Suprapubic skin (tissue), 4 donors: ENCODE measurements at places on chromosomes 12 and 14.

- no peak for DNase-seq
Observed at GRCh38 chr14:95961481-95961880, 77.7 kb upstream of the C14orf132 start.

GRCh38 chr12:96766232-96766631 is 140.8 kb upstream of the NEDD1 start:
- DNase-seq: no peak

DNA sequence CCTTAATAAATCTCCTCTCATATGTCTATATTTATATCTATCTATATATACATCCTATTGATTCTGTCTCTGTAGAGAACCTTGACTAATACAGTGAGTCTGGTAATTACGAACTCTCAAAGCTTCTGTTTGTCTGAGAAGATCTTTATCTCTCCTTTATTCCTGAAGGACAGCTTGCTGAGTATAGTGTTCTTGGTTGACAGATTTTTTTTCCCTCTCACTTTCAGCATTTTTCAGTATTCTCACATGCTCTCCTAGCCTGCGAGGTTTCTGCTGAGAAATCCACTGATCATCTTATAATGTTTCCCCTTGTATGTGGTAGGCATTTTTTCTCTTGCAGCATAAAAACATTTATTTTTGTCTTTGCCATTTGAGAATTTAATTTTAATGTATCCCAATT is 67.1 kb downstream of the GPHN start:
- DNase-seq: no peak

GRCh38 chr12:122128481-122128880 is 45.5 kb downstream of the IL31 start:
- no peak for DNase-seq

DNA sequence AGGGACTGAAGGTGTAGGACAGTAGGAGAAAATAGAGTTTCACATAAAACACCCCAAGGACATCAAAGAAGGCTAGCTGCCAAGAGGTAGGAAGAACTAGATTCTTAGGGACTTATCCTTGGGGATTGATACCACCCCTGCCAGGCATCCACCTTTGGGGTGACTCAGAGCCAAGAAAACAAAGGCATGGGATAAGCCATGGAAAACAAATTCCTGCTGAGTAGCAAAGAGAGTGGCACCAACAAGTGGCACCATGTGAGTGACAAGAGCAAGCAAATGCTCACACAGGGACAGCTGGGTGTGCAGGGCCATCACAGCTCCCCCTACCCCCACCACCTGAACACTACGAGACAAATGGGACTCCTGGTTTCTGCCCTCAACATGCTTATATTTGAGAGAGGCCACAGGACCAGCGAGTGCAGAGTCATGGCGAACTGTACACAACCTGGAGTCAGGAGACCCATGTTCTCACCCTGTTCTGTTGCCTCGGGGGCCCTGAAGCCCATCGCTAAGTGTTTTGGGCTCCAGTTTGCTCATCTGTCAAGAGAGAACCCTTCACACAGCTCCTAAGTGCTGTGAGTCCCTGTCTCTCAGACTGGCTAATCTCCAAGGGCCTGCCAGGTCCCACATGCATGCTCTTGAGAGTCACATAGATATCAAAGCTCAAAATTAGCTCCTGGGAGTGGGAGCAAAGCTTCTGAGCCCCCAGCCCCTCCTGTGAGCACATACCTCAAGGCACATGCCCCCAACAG is 91.9 kb downstream of the DPF3 start:
- no peak for DNase-seq

DNA sequence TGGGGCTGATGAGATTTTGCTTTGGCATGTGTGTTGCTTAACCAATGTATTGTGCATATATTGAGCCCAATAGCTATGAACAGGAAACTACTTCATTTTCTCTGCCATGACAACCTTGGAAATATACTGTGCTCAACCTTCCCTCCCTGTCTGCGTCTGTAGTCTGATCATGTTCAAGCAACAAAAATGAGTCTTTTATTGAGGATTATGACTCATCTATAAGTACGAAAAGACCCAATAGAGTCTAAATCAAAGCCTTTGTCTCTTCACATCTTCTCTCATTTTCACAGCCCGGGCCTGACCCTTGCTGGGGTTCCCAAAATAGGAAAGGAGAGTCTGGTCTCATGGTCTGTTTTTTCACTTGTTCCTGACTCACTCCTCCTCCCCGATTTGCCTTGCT is 158.2 kb downstream of the CAND1 start:
- no peak for DNase-seq

DNA sequence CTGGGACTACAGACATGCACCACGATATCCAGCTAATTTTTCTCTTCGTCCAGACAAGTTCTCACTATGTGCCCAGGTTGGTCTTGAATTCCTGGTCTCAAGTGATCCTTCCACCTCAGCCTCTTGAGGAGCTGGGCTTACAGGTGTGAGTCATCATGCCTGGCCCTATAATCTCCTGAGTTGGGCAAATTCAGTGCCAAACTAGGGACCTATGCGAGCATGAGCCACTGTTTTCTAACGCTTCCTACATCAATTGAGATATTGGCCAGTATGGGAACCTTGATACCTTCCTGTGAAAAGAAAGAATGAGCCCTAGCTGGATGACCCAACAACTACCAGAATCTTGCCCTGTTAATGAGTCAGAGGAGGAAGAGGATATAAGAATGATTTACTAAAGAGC is 585.2 kb downstream of the C12orf50 start:
- DNase-seq: no peak
